ENCODE measurements at places on chromosomes 2 and 18. TPM values are rescaled to one million over a fixed set of nuclear protein-coding genes. Genes with fewer than 3 reads are reported as not detected.

Gene C2orf15
- 0.68 TPM for polyA plus RNA-seq

Gene DPYSL5
- polyA plus RNA-seq, result 0.05 TPM

DNA sequence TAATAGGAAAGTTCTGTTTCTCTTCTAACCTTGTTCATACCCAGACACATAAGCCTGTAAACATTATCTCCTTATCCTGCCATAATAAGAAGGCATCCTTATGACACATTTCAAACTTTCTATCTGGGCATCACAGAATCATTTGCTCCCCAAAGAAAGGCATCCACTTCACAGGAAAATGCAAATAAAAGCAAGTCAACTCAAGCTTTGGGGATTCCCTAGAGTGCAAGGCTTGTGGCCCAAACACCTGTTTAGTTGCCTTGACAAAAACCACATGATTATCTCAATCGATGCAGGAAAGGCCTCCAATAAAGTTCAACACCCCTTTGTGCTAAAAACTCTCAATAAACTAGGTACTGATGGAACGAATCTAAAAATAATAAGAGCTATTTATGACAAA, 195.7 kb upstream of the GALNT5 start:
- H3K4me3 ChIP-seq, result no peak overlapping the region
- H3K4me1 ChIP-seq, result no peaks in the 10 kb centered on the region
- H3K27me3 ChIP-seq, result no peaks in the 10 kb centered on the region
- H3K27ac ChIP-seq, result no peak overlapping the region
- H3K36me3 ChIP-seq, result no peaks in the 10 kb centered on the region

DNA sequence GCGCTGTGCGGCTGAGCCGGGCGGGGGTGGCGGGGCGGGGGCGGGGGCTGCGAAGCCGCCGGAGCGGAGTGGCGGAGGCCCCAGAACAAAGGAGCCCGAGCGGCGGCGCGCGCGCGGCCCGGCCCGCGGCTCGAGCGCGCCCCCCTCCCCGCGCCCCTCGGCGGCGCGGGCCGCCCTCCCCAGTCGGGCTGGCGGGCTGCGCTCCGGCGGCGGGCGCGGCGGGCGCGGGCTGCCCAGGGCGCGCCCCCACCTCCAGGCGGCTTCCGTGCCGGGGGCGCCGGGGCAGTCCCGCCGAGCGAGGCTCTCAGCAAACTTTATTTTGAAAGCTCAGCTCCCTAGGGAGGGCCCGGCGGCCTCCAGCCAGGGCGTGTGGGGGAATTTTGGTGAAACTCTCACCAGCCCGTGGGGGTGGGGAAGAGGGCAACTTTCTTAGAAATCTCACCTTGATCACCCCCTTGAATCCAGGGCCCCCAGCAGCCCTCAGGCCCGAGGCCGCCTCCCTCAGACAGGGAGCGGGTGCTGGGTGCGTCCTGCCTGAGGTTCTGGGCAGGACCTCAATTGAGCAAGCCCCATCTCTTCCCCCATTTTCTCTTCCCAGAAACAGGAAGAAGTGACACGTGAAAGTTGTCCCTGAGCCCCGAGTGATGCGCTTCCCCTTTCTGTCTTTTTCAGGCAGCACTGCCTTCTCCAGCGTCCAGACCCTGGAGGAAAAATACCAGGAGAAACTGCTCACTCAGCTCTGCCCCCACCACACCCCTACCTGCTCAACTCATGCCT, 786 bp downstream of the TET3 start:
- peaks cover 16% of the 10 kb centered on the region for H3K4me1 ChIP-seq
- no peaks in the 10 kb centered on the region for H3K27me3 ChIP-seq
- no peak overlapping the region for H3K27ac ChIP-seq
- H3K4me3 ChIP-seq, result peak overlapping the region; percentile 51
- peak; percentile 50 for DNase-seq

Gene ASXL2
- 13.5 TPM for polyA plus RNA-seq

- H3K27ac ChIP-seq, result peak overlapping the region; percentile 57
- H3K4me1 ChIP-seq, result peaks cover 2% of the 10 kb centered on the region
- peak overlapping the region; percentile 49 for H3K4me3 ChIP-seq
- no peak for DNase-seq
- no peaks in the 10 kb centered on the region for H3K36me3 ChIP-seq
Measured at GRCh38 chr2:66443979-66444861, 9.3 kb downstream of the MEIS1 start.

Gene FSIP2
- 0.15 TPM for polyA plus RNA-seq

DNA sequence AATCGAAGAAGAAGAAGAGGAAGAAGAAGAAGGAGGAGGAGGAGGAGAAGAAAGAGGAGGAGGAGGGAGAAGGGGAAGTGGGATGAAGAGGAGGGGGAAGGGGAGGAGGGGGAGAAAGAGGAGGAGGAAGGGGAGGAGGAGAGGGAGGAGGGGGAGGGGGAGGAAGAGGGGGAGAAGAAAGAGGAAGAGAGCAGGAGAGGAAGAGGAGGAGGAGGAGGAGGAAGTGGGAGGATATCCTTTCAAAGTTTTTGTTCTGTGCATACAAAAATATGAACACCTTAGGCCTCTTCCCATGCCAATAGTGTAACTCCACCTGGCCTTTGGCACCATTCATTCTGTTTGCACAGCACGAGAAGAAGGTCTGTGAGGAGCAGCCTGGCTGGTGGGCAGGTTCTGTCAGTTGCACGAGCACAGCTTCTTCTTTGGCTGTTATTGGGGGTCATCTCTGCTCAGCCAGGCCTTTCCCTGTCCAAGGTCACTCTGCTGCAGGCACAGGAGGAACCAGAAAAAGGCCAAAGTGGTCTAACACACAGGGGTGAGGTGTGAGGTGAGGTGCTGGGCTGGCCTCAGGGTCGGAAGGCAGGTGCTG, 25.8 kb upstream of the PLB1 start:
- H3K27ac ChIP-seq, result no peak overlapping the region
- no peaks in the 10 kb centered on the region for H3K36me3 ChIP-seq
- no peak overlapping the region for H3K4me3 ChIP-seq
- no peaks in the 10 kb centered on the region for H3K4me1 ChIP-seq
- no peak for DNase-seq

Gene RGPD4
- polyA plus RNA-seq, result not detected
